ENCODE measurements at places on chromosomes 5 and 9.

DNA sequence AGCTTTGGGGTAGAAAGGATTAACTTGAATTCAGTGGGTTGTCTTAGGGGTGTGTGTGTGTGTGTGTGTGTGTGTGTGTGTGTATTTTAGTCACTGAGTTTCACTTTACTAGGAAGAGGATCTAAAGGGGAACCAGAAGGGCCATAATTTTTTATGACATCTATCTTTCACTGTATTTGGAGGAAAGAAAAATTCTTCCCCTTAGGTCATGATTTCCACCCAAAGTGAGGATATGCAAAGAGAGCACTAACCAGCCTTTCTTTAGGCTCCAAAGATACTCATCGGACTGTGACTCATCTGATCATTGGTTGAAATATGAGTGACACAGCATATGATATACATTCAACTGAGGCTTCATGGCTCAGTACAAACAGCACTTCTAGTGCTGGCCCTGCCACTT lies 75.2 kb upstream of the RASGRF2 start:
- DNase-seq = no peak

DNA sequence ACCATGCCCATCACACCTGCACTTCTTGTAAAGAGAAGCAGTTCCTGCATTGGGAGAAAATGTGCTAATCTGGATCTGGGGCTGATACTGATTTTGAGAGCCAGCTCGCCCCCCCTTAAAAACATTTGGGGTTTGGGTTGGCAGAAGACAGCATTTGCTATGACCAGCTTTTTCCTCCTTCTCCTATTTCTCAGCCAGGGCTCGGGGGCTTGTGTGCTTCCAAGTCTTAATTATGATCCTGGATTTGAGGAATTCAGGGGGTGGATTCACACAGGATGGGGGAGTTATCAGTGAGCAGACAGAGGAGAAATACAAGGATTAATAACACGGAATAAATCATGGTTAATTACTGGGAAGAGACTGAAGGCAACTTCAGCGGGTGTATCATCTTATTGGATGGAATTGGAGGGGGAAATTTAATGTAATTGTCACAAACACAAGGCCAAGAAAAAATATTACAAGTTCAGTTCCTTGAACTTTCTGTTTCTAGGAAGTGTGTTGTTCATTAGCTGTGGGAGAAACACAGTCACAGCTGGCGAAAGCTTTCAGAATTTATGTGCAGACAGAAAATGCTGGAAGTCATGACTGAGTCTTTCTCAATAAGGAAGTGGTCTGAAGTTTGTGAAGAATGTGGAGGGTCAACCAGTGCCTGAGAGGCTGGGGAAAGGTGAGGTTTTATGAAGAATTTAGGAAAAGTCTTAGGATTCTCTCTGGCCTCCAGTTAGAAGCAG lies 15.3 kb downstream of the C9orf152 start:
- DNase-seq = peak; percentile 63

- DNase-seq = no peak
These were observed 141.2 kb downstream of the PRDM9 start for GRCh38 chr5:23648656-23649055.

GRCh38 chr9:21988056-21988990 lies 5.9 kb downstream of the CDKN2A start:
- DNase-seq = no peak

Measured in inflammatory macrophage (primary cell).